ENCODE measurements at places on chromosomes 11 and 22. TPM values are rescaled to one million over a fixed set of nuclear protein-coding genes. Genes with fewer than 3 reads are reported as not detected.

The NAALADL1 gene
- 29.9 TPM for total RNA-seq

- H3K4me1 ChIP-seq, result peaks cover 9% of the 10 kb centered on the region
- peak; percentile 57 for DNase-seq
- peaks cover 74% of the 10 kb centered on the region for H3K36me3 ChIP-seq
These were observed 74.2 kb upstream of the PITPNB start for GRCh38 chr22:27993201-27993635.

DNA sequence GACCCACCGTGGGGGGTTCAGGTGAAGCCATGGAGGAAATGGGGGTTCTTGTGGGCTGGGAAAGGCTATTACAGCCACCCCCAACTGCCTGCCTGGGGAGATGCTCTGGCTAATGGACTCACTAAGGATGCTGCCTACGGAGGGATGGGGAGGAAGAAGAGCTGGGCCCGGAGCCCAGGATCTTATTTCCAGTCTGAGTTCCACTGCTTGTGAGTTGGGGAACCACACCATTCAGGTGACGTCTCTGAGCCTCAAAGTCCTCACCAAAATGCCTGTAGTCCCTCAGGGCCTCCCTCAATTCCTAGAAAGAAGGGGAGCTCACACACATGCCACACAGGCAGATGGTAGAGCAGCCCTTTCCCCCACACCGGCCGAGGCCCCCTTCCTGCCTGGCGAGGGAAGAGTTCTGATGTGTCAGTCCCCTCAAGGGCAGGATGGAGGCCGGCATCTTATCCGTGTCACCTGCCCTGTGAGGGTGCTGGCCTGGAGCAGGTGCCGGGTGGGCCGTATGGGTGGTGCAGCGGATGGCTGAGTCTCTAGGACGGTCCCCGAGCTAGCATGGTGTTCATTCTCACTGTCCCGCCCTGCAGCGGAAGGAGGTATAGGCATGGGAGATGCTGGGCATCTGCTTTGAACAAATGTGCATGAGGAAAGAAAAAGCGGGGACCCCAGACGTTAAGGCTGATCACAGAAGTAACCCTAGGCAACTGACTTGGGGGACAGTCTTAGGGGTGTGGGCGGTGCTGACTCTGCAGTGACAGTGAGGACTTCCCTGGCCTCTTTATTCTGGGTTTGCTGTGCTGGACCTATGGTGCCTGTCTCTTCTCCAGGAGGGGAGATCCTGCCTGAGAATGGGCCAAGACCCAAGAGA is 15.7 kb downstream of the MRGPRF start:
- DNase-seq, result peak; percentile 66
- no peaks in the 10 kb centered on the region for H3K4me1 ChIP-seq
- peak overlapping the region; percentile 98 for H3K27ac ChIP-seq
- no peaks in the 10 kb centered on the region for H3K27me3 ChIP-seq
- H3K36me3 ChIP-seq, result no peaks in the 10 kb centered on the region

The CCS gene
- 40.6 TPM for total RNA-seq

- no peaks in the 10 kb centered on the region for H3K27me3 ChIP-seq
- peaks cover 41% of the 10 kb centered on the region for H3K4me1 ChIP-seq
- peaks cover 6% of the 10 kb centered on the region for H3K36me3 ChIP-seq
- H3K27ac ChIP-seq, result no peak overlapping the region
- DNase-seq, result no peak
These were observed 2.9 kb downstream of the DGCR6L start for GRCh38 chr22:20316844-20317401.

The GLB1L3 gene
- total RNA-seq, result 0.82 TPM

GRCh38 chr11:121669422-121669821 is 216.7 kb upstream of the SORL1-AS1 start:
- no peaks in the 10 kb centered on the region for H3K4me1 ChIP-seq
- no peak overlapping the region for H3K4me3 ChIP-seq
- H3K27me3 ChIP-seq, result no peaks in the 10 kb centered on the region
- H3K36me3 ChIP-seq, result no peaks in the 10 kb centered on the region

DNA sequence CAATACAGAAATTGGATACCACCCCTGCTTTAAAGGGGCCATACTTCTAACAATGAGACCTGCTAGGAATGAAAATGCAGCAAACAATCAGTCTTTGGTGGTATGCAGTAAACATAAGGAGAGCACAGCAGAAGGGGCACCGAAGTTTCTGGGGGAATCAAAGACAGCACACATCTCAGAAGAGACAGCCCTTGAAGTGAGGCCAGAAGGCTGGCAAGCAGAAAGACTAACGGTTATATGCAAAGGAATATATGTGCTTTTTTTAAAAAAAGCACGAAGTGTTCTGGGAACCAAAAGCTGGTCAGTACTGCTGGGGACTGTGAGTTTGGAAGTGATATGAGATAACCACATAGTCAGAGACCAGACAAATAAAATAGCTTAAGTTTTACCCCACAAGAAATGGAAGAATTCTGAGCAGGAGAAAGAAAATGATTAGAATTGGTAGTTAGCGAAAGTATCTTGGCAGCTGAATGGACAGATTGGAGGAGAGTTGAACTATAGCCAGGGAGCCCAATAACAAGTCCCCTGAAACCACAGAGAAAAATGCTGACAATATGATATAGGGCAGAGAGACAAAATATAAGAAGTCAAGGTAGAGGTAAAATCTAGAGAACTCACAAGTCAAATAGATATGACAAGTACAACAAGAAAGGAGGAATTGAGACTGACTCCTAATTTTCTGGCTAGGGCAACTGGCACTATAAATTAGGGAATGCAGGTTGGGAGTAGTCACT is 125.7 kb downstream of the MRTFA start:
- no peak overlapping the region for H3K4me3 ChIP-seq
- peaks cover 80% of the 10 kb centered on the region for H3K4me1 ChIP-seq
- no peaks in the 10 kb centered on the region for H3K27me3 ChIP-seq
- no peaks in the 10 kb centered on the region for H3K36me3 ChIP-seq

DNA sequence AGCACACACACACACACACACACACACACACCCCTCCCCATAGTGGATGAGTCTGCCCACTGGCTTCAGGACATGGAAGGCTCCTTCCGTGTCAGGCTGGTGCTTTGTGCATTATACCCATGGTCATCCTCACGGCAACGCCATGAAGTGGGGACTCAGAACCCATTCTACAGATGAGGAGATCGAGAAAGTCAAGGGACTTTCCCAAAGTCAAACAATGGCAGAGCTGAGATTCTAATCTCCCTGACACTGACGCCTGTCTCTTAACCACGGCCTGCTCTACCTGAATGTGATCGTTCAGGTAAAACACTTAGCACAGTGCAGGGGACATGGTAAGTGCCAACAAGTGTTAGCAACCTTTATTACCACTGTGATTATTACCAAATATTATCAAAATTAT is 4.3 kb upstream of the MN1 start:
- H3K4me1 ChIP-seq, result peaks cover 33% of the 10 kb centered on the region
- H3K27me3 ChIP-seq, result no peaks in the 10 kb centered on the region
- no peak overlapping the region for H3K27ac ChIP-seq
- DNase-seq, result no peak
- no peak overlapping the region for H3K4me3 ChIP-seq

DNA sequence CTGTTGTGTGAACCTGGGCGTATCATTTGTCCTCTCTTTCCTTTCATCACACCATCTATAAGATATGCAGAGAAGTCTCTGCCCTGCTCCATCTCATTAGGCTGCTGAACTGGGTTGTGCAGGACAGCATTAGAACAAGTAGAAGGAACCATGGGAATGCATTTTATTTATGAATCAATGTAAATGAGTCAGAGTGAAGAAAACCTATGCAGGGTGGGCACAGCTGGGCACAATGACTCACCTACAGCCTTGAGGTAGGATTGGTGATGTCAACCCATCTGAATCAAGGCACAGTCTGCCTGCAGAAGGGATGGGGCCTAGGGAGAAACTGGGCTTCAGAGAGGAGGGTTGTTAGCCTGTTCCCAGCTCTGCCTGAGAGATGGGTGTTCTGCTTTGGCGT is 123.4 kb downstream of the CSNK2A3 start:
- H3K27me3 ChIP-seq, result no peaks in the 10 kb centered on the region
- no peak overlapping the region for H3K27ac ChIP-seq
- H3K36me3 ChIP-seq, result no peaks in the 10 kb centered on the region
- H3K4me1 ChIP-seq, result no peaks in the 10 kb centered on the region
- no peak for DNase-seq

GRCh38 chr11:97856666-97857065 is 1164.1 kb upstream of the CNTN5 start:
- H3K27ac ChIP-seq, result no peak overlapping the region
- H3K27me3 ChIP-seq, result no peaks in the 10 kb centered on the region
- H3K4me1 ChIP-seq, result no peaks in the 10 kb centered on the region
- H3K4me3 ChIP-seq, result no peak overlapping the region

DNA sequence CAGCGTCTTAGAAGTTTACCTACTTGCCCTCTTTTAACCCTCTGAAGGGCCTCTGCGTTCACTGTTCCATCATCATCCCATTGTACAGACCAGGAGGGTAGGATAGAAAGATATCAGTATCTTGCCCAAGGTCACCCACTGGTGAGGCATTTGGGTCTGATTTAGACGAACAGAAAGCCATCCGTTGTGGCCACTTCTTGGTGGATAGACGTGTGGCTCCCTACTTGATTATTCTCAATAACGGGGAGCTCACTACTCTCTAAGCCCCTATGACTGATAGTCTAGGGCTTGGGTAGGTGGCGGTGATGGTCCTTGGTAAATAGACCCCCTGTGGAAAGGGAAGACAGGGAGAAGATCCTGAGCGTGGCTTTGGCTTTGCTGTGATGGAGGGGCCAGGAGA is 28.6 kb upstream of the PRR5 start:
- H3K27ac ChIP-seq, result no peak overlapping the region
- peaks cover 9% of the 10 kb centered on the region for H3K4me1 ChIP-seq
- H3K4me3 ChIP-seq, result no peak overlapping the region
- no peaks in the 10 kb centered on the region for H3K36me3 ChIP-seq
- DNase-seq, result no peak

GRCh38 chr22:23084453-23085350 is 14.4 kb downstream of the GNAZ start:
- H3K27me3 ChIP-seq, result no peaks in the 10 kb centered on the region
- no peak overlapping the region for H3K4me3 ChIP-seq
- H3K36me3 ChIP-seq, result no peaks in the 10 kb centered on the region
- no peak for DNase-seq
- no peaks in the 10 kb centered on the region for H3K4me1 ChIP-seq

GRCh38 chr11:132818951-132819350 is 713.4 kb downstream of the OPCML start:
- no peak overlapping the region for H3K27ac ChIP-seq
- H3K36me3 ChIP-seq, result no peaks in the 10 kb centered on the region
- H3K4me1 ChIP-seq, result no peaks in the 10 kb centered on the region
- no peaks in the 10 kb centered on the region for H3K27me3 ChIP-seq

GRCh38 chr11:103486604-103487003 is 377.4 kb downstream of the DYNC2H1 start:
- no peaks in the 10 kb centered on the region for H3K27me3 ChIP-seq
- no peak overlapping the region for H3K4me3 ChIP-seq
- DNase-seq, result no peak
- no peaks in the 10 kb centered on the region for H3K36me3 ChIP-seq
- no peaks in the 10 kb centered on the region for H3K4me1 ChIP-seq

- H3K4me1 ChIP-seq, result no peaks in the 10 kb centered on the region
- no peaks in the 10 kb centered on the region for H3K36me3 ChIP-seq
- no peaks in the 10 kb centered on the region for H3K27me3 ChIP-seq
- H3K27ac ChIP-seq, result peak within 1 kb of the TSS; percentile 48
- DNase-seq, result peak; percentile 89
These were observed at the start of gene PAMR1 for GRCh38 chr11:35525501-35526175. Gene PAMR1 (minus strand): TSS chr11:35525616. CDS start chr11:35525585, 31 bp downstream.

The DNAJB7 gene
- total RNA-seq, result not detected

DNA sequence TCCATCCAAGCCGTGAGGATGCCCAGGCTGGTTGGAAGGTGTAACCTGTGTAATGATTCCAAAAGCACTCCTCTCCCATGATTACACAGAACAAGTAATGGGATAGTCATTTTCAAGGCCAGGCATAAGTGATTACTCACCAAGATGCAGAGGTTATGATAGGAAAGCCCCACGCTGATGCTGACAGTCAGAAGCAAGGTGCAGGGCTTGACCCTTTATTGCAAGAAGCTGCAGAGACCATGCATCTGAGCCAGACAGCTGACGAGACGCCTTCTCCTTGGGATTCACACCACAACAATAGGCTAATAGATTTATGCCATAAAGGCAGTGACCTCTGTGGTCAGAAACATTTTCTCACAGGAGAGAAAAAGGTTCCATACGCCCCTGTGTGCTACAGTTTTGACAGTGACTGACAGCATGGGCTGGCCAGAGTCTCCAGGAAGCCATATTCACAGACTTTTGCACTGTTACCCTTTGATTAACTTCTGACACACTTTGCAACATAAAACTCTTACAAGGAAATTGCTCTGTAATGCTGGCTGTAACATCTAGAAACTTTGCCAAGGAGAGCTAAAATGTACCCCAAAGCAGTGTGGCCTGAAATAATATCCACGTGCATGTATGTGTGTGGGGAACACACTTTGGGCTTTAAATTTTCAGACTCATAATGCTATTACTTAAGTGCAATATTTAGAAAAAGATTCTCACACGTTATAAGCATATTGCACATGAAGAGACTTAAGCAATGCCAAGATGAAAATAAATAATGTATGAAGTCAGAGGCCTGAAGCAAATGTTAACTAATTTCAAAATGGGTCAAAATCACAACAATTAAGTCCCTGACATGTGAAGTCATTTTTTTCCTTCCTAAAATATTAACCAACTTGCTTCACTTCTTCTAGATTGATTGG is 1079.0 kb upstream of the TENM4 start:
- H3K4me3 ChIP-seq, result no peak overlapping the region
- no peaks in the 10 kb centered on the region for H3K27me3 ChIP-seq
- no peak overlapping the region for H3K27ac ChIP-seq
- DNase-seq, result no peak
- no peaks in the 10 kb centered on the region for H3K4me1 ChIP-seq

The OR8D4 gene
- not detected for total RNA-seq

The OPCML gene
- total RNA-seq, result not detected

- peaks cover 4% of the 10 kb centered on the region for H3K36me3 ChIP-seq
- no peak overlapping the region for H3K27ac ChIP-seq
- H3K27me3 ChIP-seq, result no peaks in the 10 kb centered on the region
These were observed 10.5 kb downstream of the MAP4K2 start for GRCh38 chr11:64792482-64792881.

- H3K36me3 ChIP-seq, result no peaks in the 10 kb centered on the region
- no peak for DNase-seq
- peaks cover 16% of the 10 kb centered on the region for H3K4me1 ChIP-seq
- no peak overlapping the region for H3K4me3 ChIP-seq
- no peaks in the 10 kb centered on the region for H3K27me3 ChIP-seq
These were observed 24.8 kb downstream of the FAM118A start for GRCh38 chr22:45334528-45334927.

GRCh38 chr11:58654079-58654907 is 31.8 kb downstream of the CNTF start:
- peak; percentile 76 for DNase-seq
- H3K27ac ChIP-seq, result no peak overlapping the region
- H3K36me3 ChIP-seq, result no peaks in the 10 kb centered on the region
- H3K4me1 ChIP-seq, result no peaks in the 10 kb centered on the region
- no peak overlapping the region for H3K4me3 ChIP-seq
- H3K27me3 ChIP-seq, result no peaks in the 10 kb centered on the region

GRCh38 chr22:43183496-43184277 is 3.2 kb downstream of the TTLL12 start:
- no peak overlapping the region for H3K4me3 ChIP-seq
- no peak overlapping the region for H3K27ac ChIP-seq
- no peak for DNase-seq
- peaks cover 23% of the 10 kb centered on the region for H3K4me1 ChIP-seq

The TBX10 gene
- not detected for total RNA-seq

The OR52H1 gene
- 1.5 TPM for total RNA-seq

The TEX54 gene
- total RNA-seq, result not detected
